Activated CD8-positive, alpha-beta memory T cell treated with anti-CD3 and anti-CD28 coated beads, Interleukin-2, amount 10 ng/mL, durations not matched to agents 7 days and 5 days (primary cell): ENCODE measurements at places on chromosomes 2 and 18. TPM values are rescaled to one million over a fixed set of nuclear protein-coding genes. Genes with fewer than 3 reads are reported as not detected.

DNA sequence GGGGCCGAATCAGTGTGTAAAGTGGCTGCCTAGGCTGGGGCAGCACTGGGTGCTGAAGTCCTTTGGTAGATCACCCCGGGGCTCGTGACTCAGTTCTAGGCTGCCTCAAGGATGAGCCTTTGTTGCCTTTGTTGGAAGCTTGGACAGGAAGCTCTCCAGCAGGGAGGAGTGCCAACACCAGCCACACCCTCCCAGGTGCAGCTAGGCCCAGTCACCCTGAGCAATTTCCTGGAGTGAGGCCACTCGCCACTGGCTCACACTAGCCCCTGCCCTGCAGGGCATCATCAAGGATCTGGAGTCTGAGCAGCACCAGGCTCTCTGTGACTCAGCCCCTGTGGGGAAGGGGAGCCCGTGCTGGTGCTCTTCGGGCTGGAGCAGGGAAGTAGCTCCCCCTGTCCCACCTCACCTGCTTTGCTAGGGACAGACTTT is 6.7 kb upstream of the SDC1 start:
- no peak overlapping the region for H3K27ac ChIP-seq
- H3K36me3 ChIP-seq, result no peaks in the 10 kb centered on the region
- H3K4me1 ChIP-seq, result no peaks in the 10 kb centered on the region
- H3K4me3 ChIP-seq, result no peak overlapping the region
- H3K27me3 ChIP-seq, result peaks cover 46% of the 10 kb centered on the region

- DNase-seq, result no peak
- no peak overlapping the region for H3K4me3 ChIP-seq
- peaks cover 56% of the 10 kb centered on the region for H3K36me3 ChIP-seq
- peaks cover 9% of the 10 kb centered on the region for H3K4me1 ChIP-seq
- no peak overlapping the region for H3K27ac ChIP-seq
Measured at GRCh38 chr2:232568161-232568560, 17.7 kb downstream of the EIF4E2 start.

GRCh38 chr2:157395811-157396210 is 48.1 kb downstream of the CYTIP start:
- no peak for DNase-seq
- no peak overlapping the region for H3K4me3 ChIP-seq
- no peaks in the 10 kb centered on the region for H3K27me3 ChIP-seq

DNA sequence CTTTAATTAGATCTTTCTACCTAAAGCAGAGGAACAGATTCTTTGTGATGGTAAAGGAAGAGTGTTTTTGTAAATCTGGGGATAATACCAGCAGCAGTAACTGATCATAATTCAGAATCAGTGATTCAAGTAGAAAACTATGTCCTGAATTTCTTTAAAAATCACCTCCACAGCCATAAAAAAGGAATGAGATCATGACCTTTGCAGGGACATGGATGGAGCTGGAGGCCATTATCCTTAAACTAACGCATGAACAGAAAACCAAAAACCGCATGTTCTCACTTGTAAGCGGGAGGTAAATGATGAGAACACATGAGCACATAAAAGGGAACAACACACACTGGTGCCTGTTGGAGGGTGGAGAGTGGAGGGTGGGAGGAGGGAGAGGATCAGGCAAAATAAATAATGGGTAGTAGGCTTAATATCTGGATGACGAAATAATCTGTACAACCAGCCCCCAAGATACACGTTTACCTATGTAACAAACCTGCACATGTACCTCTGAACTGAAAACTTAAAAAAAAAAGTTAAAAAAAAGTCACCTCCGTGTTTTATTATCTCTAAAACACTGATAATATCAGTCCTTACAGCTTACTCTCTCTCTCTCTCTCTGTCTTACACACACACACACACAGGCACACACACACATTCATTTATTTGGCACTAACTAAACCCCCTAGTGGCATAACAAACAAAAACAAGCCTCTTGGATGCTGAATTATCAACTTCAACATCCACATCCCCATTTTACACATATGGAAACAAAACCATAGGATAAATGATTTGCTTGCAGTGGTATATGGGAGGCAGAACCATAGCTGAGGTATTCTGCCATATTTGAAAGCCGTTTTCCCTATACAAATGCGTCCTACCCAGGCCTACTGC is 1.4 kb downstream of the TM4SF20 start:
- no peak overlapping the region for H3K4me3 ChIP-seq
- peaks cover 21% of the 10 kb centered on the region for H3K27me3 ChIP-seq
- DNase-seq, result no peak
- H3K4me1 ChIP-seq, result peaks cover 6% of the 10 kb centered on the region

- no peaks in the 10 kb centered on the region for H3K36me3 ChIP-seq
- no peak overlapping the region for H3K27ac ChIP-seq
- no peak for DNase-seq
- no peak overlapping the region for H3K4me3 ChIP-seq
- peaks cover 7% of the 10 kb centered on the region for H3K27me3 ChIP-seq
- peaks cover 9% of the 10 kb centered on the region for H3K4me1 ChIP-seq
Measured at GRCh38 chr2:149169656-149170055, 131.2 kb downstream of the LYPD6B start.

GRCh38 chr2:222944552-222944951 is 83.7 kb downstream of the ACSL3 start:
- no peak overlapping the region for H3K27ac ChIP-seq
- peaks cover 8% of the 10 kb centered on the region for H3K27me3 ChIP-seq
- H3K36me3 ChIP-seq, result peaks cover 3% of the 10 kb centered on the region
- no peak for DNase-seq
- no peak overlapping the region for H3K4me3 ChIP-seq

GRCh38 chr2:236246711-236247246 is 17.4 kb downstream of the ASB18 start:
- no peaks in the 10 kb centered on the region for H3K36me3 ChIP-seq
- peaks cover 8% of the 10 kb centered on the region for H3K27me3 ChIP-seq
- no peaks in the 10 kb centered on the region for H3K4me1 ChIP-seq
- DNase-seq, result no peak
- no peak overlapping the region for H3K27ac ChIP-seq

DNA sequence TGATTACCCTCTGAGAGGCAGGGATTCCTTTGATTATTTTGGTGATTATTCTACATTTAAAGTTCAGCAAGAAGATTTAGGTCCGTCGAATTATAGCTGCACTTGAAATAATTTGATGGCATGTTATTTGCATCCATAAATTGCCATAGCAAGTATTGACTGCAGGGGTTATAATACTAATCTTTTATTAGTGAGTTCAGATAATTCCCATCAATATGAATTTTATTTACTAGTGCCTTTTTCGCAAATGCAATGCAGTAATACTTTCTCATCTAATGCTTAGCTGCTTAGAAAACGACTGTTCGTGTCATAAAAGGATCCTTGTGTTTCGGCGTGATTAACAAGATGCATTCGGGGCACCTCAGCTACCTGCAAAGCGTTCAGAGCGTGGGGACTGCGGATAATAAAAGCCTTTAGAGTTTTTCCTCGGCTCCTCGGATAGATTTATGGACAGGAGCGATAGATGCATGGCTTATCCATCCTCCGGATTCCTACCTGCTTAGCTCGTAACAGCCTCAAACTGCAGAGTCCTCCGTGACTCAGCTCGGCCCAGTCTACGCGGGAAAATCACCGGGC is 2.5 kb upstream of the GBX2 start:
- DNase-seq, result no peak
- no peak overlapping the region for H3K4me3 ChIP-seq
- H3K4me1 ChIP-seq, result no peaks in the 10 kb centered on the region
- H3K27me3 ChIP-seq, result peaks cover 75% of the 10 kb centered on the region
- peaks cover 5% of the 10 kb centered on the region for H3K36me3 ChIP-seq

MC4R gene
- not detected for total RNA-seq

AGXT gene
- not detected for total RNA-seq

EN1 gene
- total RNA-seq, result not detected

LIMS2 gene
- total RNA-seq, result 4.5 TPM
